Left hindlimb (tissue), 1 donor: ENCODE measurements at places on chromosomes 5 and 9.
A peak's percentile ranks its signal among the peaks of the same experiment; 100 is the strongest.

GRCh38 chr9:109817846-109818472 lies 38.0 kb downstream of the PALM2AKAP2 start:
- DNase-seq, result peak; percentile 77

DNA sequence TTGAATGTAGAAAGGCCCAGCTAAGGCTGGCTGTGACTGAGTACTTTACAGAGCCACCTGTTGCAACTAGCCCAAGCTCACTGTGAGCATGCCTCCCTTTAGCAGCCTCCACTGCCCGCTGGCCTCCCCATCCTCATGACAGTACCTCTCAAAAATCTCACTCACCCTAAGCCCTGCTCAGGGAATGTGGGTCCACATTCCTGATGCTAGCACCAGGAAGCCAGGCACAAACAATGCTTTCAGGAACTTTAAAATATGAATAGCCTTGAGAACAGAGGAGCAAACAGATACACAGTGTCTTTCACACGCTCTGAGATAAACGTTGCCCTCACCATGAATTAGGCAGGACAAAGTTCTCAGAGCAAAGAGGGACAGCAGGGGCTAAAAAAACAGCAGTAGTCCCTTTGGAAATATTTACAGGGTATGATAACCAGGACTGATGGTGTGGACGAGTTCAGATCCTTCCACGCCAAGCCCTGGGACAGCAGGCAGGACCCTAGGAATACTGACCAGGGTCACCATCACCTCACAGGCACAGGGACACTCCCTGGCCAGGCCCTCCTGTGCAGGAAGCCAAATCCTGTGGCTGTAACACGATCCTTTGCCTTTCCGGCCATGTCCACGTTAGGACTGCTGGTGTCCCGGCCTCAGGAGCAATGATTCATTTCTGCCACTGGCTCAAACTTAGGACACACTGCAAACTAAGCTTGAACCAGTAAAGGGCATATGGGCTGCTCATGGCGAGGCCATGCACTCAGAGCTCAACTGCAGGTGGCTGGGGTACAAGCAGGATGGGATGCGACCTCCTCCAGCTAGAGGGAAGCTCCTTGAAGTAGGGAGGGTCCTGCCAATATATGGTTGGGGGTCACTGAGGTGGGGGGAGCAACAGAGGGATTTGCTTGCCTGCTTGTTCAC lies 9.6 kb downstream of the ACSL6 start:
- DNase-seq, result peak; percentile 21

DNA sequence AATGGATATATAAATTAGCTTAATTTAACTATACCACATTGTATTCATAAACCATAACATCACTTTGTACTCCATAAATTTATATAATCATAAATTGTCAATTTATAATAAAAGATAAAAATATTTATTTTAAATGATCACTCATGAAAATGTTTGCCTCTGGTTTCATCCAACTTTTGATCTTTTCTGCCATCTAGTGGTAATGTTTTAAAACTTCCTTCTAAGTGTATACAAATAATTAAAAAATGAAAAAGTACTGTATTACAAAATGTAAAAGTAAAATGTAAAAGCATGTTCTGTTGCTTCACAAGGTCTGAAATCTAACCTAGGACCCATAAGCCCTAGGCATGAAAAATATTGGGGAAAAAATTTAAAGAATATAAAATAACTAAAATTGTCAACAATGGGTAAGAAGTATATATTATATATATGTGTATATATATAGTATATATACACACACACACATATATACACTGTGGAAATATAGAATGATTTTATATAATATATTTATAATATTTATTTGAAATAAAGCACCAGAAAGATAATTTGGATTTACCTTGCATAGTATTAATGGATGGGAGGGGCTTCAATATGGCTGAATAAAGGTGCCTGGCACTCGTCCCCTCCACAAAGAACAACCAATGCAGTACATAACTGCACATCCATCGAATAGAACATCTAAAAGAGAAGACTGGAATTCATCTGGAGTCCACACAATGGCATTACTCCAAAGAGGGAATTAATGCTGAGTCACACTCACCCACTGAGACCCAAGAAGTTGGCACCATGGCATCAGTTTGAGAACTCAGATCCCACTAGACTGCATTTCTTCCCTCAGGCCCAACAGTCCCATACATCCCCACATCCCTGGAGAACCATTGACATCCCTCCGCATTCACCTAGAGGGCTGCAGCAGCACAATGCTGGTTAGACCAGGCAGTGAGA lies 32.5 kb downstream of the ANXA1 start:
- no peak for DNase-seq

- DNase-seq, result no peak
Observed at GRCh38 chr9:82722561-82722960, 340.4 kb downstream of the RASEF start.

DNA sequence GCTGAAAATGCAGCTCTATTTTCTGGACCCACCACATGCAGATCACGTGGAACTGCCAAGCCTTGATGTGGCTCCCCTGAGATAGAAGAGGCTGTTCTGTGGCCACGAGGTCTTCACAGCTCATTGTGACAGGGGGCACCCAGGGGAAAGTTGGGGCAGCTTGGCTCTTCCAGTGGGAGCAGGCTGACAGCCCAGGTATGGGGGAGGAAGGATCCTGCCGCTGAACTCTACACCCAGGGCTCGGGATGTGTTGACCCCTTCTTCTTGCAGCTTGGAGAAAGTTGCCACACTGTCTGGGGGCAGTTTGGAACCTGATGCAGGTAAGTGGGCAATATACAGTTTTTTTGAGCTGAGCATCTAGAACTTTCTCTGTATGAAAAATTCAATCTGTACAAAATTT lies 133.6 kb upstream of the PITX1 start:
- DNase-seq, result no peak

DNA sequence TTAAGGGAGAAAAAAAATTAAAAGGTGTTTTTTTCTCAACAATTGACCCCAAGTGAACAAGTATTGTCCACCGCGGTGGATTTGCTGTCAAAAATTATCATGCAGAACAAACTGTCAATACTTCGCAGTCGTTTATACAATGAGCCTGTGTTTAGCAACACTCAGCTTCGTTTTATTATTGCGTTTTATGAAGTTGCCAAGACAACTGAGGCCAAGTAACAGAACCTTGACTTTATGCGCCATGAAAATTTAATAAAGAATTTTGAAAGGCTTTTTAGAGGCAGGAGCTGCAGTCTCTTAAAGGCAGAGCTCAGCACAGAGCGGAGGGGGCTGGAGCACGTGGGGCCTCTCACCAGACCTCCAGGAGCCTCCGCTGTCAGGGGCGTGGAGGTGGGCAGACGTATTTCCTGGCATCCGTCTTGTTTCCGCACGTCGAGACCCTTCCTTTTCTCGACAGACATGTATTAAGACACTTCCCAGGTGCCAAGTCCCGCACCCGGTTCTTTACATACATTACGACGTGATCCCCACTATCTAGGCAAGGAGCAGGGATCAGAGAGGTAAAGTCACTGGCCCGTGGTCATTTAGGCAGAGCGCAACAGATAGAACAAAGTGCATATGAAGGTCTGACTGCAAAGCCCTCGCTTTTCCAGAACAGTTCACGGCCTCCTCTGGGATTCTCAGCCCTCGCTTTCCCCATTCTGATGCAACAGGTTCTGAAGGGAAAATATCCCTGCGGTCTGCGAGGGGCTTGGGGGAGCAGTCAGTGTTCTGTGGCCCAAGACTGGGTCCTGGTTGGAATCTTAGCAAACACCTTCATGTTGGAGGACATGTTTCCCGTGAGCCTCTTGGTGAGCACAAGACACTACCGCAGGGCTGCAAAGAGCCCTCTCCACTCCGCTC lies 164.4 kb downstream of the DAB2IP start:
- DNase-seq, result no peak

DNA sequence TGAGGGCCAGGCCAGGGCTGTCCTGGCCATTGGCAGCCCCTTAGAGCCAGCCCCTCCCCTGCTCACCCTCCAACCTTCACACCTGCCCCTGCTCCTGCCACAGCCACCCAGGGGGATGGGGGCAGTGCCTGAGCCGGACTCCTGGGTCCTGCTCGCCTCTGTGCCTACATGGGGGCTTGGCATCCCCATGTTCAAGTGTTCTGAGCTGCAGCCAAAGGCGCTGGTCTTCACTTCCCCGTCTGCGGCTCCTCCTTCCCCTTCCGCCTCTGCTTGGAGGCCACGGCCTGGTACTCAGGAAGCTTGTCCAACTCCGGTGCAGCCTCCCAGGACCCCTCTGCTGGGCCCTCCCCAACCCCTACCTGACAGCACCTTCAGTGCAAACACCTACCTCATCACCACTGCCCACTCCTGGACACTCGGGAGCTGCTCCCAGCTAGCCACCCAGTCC lies 2.3 kb upstream of the DNLZ start:
- DNase-seq, result no peak

DNA sequence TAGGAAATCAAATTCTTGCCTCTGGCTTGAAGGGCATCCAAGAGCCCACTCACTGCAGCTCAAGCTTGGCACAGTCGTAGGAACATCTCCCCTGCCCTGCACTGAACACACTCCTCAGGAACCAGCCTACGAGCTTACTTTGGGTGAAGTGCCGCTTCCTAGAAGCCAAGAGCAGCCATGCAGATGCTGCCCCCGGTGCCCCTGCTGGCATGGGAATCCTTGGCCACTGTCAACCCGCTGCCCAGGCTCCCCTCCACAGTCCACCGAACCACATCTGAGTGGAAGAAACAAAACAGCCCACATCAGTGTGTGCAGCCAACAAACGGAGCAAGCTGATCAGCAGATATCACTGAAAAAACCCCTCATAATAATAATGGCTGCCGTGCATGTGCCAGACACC lies 89.8 kb downstream of the TMEM215 start:
- DNase-seq, result no peak

- peak; percentile 67 for DNase-seq
Observed at GRCh38 chr5:56951126-56951945, 587 bp downstream of the MIER3 start.

- peak; percentile 51 for DNase-seq
Observed at GRCh38 chr9:130707225-130707976, 13.8 kb downstream of the EXOSC2 start.

GRCh38 chr5:123717139-123717538 lies 205.2 kb downstream of the CSNK1G3 start:
- DNase-seq, result no peak

DNA sequence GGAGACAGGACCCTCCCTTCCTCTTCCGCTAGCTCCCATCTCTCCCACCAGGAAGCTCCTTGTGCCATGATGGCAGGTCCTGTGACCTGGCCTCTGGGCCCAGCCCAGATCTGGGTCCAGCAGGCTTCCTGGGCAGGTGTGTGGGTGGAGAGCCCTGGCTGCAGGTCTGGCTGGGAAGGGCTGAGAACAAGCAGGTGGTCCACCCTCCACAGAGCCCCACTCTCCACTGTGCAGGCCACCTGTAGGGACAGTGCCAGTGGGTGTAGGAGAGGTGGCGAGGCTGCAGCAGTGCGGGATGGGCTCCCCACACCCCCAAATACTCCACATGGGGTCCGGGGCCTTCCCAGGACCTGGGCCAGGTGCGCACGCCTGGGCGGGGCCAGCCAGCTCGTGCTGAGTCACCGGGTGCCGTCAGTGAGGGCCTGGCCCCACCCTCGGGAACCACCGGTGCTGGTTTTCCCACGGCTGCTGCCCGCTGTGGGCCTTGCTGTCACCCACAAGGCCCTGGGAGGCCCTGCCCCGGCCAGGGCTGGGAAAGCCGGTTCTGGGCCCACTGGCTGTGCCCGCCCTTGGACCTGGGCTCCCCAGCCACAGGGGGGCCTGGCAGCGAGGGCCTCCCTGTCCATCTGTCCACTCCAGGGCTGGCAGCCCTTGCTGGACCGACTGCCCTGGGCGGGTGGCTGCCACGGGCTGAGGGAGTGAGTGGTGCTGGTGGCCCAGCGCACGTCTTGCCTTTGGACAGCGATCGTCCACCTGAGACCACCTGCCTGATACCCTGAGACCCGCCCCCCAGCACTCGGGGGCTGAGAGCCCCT lies 9.3 kb upstream of the NRARP start:
- peak; percentile 35 for DNase-seq

DNA sequence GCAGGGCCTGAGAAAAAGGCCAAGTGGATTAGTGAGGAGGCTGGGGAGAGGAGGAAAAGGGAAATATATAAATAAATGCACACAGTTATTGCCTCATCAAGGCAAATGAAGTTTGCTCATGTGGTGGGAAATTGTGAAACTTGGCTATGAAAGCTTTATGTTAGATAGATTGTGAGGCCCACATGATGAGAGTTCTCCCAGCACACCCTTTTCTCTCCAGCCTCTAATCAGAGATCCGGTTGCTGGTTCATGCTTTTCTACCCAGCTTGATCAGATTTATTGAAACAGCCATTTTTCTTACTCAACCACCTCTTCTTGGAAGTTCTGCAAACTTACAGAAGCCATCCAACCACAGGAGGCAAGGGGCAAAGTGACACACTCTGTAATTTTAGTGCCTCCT lies 125.8 kb upstream of the KLF4 start:
- no peak for DNase-seq

DNA sequence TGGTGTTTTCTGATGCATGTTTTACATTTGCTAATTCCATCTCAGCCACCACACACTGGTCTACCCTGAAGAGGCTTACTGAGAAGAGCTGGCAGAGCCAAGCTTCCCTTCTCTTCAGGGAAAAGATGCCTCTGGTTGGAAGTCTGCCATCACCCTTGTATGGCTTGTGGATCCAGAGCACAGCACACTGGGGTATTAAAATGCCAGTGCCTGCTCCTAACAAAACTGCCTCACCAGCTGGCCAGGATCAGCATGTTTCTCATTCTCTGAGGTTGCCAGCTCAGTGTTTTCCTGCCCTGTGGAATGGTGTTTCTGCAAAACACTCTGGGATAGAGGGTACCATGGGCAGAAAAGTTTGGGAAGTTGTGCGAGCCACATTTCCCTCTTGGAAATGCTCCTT lies 31.6 kb upstream of the ZNF618 start:
- no peak for DNase-seq

DNA sequence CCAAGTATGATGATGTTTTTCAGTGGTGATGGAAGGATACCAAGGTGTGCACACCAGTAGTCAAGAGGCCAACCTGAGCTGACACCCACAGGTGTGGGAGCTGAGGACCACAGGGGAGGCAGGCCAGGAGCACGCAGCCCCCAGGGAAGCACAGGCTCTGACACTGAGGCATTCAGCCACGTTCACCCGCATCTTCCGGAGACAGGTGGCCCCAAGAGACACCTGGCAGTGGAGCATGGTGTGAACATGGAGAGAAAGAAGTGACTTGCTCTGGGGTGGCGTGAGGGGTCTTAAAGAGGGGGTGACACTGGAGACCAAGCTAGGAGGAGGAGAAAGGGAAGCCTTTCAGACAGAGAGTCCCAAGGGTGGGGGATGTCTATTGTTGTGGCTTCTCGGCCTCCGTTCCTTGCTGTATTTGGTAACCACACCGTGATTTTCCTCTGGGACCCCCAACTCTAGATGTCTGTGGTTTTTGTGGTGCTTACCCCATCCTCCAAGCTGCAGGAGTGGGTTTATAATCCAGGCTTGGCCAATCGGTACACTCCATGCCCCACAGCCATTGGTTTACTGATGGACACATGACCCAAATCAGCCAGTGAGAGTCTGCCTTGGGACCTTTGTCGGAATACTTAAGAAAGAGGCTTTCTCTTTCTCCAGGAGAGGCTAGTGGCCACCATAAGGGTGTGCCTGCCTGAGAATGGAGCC lies 84.6 kb downstream of the HRH2 start:
- no peak for DNase-seq

GRCh38 chr5:178672630-178673029 lies 45.8 kb upstream of the CLK4 start:
- no peak for DNase-seq
